ENCODE measurements at places on chromosomes 16 and 17. TPM values are rescaled to one million over a fixed set of nuclear protein-coding genes. Genes with fewer than 3 reads are reported as not detected.
A peak's percentile ranks its signal among the peaks of the same experiment; 100 is the strongest.

- no peak for DNase-seq
These were observed 5.6 kb downstream of the P2RX1 start for GRCh38 chr17:3910420-3911270.

NPW gene
- 4.7 TPM for total RNA-seq

DNA sequence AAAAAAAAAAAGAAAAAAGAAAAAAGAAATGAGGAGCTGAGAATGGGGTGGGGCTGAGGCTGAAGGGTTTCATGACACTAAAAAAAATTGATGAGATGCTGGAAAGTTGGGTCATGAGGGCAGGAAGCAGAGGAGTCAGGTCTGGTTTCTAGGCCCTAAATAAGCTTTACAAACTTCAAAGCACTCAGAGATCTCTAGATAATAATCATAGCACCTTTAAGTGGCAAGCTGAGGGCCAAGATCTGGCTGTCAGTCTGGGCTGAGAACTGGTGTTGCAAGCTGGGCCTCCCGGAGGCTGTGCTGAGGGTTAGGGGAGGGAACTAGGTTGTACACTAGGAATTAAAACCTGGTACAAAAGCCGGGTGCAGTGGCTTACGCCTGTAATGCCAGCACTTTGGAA is 6.4 kb downstream of the ZNF764 start:
- DNase-seq = no peak

GCGR gene
- total RNA-seq = 1.7 TPM

DNA sequence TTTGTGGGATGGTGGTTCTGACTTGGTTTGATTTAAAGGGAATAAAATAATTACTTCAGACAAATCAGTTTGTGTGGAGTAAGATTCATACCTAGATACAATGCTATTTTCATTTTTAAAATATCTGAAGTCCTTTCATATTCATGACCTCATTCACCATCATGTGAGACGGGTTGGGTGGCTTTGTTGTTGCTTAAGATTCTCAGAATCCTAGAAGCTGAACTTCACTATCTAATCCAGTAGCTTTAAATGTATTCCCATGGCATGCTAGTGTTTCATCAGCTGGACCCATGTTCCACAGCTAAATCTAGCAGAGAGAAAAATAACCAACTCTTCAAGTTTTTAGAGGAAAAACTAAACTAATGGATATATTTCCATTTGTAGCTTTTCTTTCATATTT is 2.7 kb upstream of the AMFR start:
- DNase-seq = no peak

TBC1D3G gene
- not detected for total RNA-seq

SCNN1B gene
- 4.3 TPM for total RNA-seq

POLR2C gene
- 63.0 TPM for total RNA-seq

DNA sequence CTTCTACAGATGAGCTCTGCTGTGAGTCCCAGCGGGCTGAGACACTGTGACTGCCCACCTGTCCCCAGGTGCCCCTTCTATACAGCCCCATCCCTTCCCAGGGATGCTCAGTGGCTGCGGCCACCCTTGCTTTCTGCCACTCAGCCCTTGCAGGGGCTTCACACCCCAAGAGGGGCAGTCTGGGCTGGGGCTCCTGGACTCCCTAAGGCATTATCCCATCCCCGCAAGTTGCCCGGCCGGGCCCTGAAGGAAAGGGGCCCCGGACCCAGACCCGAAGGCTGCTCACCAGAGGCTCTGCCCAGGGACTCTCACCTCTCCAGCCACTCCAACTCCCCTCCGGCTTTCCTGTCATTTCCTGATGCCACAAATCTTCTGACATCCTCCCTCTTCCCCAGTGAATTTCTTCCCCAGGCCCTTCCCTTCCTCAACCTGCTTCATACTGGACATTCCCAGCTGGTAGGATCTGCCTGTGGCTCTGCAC is 88.5 kb upstream of the TOB1 start:
- DNase-seq = no peak

DNA sequence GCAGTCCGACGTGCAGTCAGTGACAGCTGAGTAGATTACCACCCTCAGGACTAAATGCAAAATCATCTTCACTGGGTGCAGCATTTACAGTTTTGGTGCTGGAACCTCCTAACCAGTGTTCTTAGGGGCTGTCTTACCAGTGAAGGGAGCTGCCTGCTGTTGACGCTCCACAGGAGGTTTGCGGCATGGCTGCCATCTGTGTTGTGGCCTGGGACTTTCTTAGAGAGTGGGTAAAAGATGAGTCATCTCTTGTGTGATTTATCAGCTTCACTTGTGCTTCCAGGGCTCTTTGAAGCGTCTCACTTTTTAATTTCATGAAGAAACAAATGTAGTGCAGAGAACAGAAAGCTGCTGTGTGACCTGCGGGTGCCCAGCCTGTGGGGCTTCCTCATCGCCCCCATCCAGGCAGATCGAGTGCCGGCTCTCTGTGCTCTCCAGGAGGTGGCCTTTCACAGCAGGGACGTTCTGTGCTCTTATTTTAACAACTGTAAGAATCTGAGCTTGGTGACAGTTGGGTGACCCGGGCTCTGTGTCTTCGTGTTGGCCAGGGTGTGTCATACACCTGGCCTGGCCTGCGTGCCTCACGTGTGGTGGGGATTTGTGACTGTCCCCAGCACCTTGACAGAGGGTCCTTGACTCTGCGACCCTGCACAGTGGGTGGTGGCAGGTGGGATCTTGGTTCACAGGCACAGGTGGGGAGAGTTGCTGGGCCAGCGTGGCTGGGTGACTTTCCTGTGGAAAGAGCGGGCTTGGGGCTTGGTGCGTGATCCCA is 24.3 kb upstream of the ZNF750 start:
- DNase-seq = no peak

DNA sequence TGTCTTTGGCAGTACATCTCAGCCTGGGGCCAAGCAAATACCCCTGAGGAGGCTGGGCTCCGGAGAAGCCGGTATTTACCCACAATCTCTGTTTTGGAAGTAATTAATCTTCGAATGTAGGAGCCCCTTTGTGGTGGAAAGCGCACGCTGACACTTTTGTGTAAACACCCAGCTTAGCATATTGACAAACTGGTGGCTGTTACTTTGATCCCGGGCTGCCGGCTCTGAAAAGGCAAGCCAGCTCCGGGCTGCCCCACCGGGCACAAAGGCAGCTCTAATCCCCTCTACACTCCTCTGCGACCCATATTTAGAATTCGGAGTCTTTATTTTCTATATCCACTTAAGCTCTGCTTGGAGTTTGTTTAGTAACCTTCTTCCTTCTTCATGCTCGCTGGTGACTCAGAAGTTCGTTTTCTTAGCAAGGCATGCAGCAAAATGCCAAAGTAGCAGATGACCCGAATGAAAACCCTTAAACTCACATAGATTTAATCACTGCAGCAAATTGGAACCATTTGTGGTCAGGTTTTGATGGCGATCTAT is 144.0 kb upstream of the IRX3 start:
- DNase-seq = no peak

MRPS23 gene
- total RNA-seq = 46.9 TPM

DNA sequence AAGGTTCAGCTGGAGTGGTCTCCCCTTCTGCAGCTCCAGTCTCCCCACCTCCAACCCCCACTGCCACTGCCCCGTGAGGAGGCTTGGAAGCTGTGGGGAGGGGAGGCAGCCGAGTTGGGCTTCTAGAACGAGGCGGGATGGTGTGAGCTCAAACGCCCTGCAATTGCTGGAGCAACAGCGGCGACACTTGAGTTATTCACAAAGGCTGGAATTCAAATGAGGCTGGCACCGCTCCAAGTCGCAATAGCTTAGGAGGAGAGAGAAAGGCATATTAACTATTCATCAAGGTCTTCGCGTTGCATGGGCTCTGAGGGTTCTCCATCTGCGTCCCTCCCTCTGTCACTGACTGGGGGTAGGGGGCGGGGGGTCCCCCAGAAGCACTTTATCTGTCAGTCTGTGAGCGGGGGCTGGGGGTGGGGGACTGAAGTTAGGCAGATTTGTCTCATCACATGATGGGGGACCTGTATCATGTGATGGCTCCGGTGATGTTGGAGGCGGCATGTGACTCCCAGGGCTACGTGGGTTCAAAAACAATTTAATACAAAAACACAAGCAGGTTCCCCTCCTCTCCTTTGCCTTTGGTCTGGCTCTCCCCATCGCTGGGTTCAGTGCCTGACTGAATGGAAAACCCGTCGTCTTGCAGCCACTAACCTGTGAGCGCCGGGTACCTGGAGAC is 70.5 kb downstream of the RBBP6 start:
- DNase-seq = peak; percentile 70

DNA sequence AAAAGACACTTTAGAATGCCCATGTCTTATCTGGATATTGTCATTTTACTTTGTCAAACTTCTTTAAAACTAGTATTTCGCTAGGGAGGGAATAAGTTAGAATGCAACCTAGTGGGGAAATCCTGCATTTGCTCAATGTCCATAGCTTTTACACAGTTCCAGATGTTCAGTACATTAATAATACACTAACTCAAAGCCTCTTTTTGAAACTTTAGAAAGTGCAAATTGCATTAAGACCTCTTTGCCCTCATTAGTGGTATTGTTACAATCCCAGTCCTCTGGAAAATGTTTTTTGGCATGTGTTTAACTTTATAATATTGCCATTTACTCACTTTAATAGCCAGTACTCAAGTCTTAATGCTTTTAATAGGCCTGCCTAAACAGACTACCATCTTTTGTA is 106.8 kb downstream of the BRIP1 start:
- DNase-seq = no peak

DNA sequence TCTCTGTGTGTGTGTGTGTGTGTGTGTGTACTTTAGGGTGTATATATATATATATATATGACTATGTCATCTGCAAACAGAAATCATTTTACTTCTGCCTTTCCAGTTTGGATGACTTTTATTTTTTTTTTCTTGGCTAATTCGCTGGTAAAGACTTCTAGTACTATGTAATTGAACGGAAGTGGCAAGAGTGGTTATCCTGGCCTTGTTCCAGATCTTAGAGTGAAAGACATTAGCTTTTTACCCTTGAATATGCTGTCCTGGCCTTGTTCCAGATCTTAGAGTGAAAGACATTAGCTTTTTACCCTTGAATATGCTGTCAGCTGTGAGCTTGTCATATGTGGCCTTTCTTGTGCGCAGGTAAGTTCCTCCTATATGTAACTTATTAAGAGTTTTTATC is 72.7 kb upstream of the MYOCD start:
- no peak for DNase-seq

Data from type B pancreatic cell (in vitro differentiated cells).